Kidney tubule cell (primary cell): ENCODE measurements at places on chromosomes 1 and 21.

DNA sequence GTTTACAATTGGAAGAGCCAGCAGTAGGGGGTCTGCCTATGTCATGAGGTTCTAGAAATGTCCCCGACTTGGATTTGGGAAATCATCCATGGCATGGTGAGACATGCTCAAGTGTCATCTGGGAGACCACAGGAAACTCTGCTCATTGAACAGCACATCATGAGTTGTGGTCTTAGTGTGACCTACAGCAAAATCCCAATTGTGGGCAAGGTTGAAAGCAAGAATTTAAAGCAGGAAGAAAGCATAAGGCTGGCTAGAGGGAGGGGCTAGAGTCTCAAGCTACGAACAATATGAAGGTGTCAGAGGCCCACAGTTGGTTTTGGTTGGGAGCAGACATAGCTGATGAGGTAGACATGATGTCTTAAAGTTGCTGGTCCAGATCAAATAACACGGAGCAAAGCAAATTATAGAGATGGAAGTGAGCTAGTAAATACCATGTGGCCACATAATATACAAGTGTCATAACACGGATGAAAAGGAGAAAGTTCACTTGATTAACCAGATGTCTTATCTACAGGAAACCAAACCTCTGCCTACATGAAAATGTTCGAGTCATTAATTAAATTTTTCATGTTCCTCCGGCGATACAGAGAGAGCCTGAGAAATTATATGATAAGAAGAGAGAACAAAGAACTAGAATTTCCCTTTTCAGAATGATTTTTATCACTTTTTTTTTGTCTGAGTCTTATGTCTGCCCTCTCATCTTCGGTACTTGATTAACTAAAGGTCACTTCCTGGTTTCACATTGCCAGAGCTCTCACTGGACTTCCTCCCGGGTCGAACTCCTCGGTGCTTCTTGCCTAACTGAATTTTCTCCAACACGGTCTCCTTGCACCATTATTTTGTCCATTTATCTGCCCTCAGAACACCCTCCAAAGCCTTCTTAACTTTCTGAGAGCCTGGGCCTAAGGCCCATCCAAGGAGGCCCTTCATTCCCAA, 67.5 kb upstream of the DUSP10 start:
- peak; percentile 80 for DNase-seq

GRCh38 chr1:49576327-49576901, 447.3 kb downstream of the AGBL4 start:
- DNase-seq, result no peak

- no peak for DNase-seq
Observed at GRCh38 chr1:182388392-182389134, 3.0 kb downstream of the GLUL start.

DNA sequence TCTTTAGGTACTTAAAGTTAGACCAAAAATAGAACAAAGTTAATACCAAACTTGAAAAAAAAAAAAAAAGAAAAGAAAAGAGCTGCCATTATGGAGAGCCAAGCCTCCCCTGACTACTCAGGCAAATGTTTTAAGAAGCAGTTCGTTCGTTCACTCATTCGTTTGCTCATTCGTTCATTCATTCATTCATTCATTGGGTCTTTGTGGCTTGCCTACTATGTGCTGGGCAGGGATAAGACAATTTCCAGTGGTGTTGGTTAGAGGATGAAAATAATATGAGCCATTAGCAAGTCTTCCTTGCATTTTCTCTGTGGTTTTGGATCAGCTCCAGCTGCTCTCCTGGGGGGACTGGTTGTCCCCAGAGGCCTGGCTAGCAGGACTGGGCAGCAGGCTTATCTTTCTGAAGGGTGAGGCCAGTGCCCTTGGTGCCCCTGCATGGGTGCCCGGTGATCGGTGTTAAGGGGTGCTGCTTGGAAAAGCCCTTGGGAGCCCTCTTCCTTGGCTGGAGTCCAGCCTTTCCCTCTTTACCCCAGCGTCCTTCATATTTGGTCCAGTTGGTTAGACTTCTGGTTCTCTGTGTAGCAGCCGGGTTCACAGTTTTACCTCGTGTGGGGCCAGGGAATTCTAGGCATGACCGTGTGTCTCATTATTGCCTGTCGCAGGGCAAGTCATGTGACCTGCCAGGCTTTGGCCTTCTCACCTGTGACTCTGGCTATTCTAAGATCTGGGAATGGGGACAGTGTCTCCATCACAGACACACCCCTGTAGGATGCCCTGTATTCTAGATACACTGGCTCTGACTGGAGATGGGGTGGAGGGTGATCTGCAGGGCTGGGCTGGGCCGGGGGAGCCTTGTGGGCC, 32.8 kb downstream of the LHX4 start:
- DNase-seq, result peak; percentile 40

- peak; percentile 25 for DNase-seq
Observed at GRCh38 chr1:12153181-12153785, 13.5 kb upstream of the TNFRSF1B start.

DNA sequence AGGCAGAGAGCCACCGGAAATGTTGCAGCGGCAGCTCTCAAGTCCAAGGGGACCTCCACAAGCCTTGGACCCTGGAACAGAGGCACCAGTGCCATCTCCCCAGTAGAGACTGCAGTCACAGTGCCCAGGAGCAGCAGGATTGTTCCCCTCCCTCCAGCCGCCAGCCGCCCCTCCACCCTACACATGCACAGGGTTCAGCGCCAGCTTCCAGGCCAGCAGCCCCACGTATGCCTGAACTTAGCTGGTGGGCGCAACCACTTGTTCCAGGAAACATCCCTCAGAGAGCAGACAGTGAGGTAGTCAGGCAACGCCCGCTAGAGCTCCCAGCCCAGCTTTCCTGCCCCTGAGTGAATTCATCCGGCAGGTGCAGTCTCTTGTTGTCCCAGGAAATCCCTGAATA, 1098.1 kb upstream of the NCAM2 start:
- no peak for DNase-seq
